Stimulated activated CD4-positive, alpha-beta T cell treated with anti-CD3 and anti-CD28 coated beads, Interleukin-1b, Interleukin-23, amount 100 ng/mL, for 4 hours (primary cell): ENCODE measurements at places on chromosomes 7 and 10.

- DNase-seq, result no peak
Observed at GRCh38 chr7:106864298-106865081, 592 bp upstream of the PIK3CG start.

DNA sequence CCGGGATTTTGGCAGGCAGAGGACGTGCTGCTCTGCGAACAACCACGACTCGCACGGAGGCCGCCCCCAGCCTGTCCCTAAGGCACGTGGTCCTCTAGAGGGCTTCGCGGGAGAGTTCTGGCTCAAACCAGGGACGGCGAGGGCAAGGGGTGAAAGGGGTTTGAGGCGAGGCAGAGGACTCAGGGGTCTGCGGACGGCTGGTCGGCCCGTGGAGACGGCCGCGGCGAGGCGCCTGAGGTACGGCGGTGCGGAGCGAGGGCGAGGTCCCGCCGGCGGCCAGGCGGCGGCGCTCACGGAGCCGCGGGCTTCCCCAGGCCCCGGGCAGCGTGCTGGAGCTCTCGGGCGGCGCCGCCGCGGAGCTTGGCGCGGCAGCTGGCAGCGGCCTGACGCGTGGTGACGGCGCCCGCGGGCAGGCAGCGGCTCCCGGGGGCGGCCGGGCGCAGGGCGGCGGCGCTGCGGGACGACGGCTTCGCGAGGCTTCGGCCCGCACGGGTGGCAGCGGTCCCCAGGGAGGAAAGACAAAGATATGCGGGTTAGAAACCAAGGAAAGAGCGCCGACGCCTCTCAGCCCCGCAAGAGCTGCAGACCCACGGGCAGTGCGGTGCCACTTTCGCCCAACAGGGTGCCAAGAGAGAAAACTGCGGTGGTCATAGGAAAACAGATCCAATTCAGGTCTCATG, 44.8 kb downstream of the ZNF800 start:
- DNase-seq, result peak; percentile 75

DNA sequence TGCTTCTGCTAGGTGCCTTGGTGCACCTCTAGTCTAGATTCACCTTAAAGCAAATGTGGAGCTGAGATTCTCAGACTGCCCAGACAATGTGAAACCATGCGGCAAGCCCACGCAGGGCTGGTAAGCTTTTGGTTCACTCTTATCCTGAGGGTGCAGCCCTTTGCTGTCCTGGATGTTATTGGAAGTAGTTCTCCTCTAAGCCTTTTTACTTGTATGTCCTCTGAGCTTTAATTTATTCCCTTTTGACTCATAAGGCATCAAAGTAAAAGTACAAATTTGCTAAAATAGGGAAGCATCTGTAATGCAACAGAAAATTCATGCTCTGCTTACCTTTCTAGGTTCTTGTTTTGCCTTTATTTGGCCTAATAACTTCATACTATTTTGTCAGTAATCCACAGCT, 186.8 kb downstream of the MACC1 start:
- no peak for DNase-seq

DNA sequence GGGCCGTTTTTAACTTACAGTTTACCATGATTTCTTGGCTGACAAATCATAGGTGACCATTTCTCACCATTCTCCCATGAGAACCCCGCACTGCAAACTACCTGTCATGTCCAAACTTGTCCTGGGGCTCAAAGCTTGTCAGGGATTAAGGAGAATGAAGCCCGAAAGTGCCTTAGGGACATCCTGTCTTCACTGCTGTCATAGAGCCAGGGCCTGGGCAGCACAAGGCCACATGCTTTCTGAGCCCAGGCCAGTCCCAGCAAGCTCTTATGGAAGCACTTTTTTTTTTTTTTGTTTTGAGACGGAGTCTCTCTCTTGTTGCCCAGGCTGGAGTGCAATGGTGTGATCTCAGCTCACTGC, 33.9 kb downstream of the CCM2 start:
- DNase-seq, result no peak

- DNase-seq, result no peak
Observed at GRCh38 chr10:21021843-21022594, 124.9 kb upstream of the NEBL start.

DNA sequence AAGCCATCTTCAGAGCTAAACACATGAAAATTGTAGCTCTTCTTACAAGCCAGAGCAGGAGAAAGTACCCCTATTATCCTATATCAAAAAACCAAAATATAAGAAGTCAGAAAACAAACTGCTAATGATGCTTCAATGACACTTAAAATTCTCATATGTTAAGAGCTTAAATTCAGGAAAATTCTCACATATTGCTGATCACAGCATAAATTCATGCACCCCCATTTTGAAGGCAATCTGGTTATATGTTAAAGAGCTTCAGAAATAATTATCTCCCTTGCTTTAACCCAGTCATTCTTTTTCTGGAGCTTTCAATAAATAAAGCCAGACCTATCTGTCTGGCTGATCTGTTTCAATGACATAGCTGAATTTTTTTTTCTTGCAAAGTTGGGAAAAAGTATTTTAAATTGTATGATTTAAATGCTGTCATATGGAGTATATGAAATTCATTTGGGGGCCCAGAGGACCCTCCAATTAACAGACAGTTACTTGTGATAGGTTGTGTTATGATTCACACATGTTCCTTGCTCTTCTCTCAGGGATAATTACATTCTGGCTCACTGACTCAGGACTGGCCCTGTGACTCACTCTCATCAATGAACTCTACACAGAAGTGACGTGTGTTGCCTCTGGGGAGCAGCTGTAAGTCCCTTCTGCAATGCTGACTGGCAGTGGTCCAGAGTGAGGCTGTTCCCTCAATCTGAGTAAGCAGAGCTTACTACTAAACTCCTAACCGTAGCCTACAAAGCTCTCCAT, 85.2 kb downstream of the HGF start:
- DNase-seq, result no peak

GRCh38 chr10:79244841-79245504, 102.3 kb upstream of the PPIF start:
- no peak for DNase-seq

DNA sequence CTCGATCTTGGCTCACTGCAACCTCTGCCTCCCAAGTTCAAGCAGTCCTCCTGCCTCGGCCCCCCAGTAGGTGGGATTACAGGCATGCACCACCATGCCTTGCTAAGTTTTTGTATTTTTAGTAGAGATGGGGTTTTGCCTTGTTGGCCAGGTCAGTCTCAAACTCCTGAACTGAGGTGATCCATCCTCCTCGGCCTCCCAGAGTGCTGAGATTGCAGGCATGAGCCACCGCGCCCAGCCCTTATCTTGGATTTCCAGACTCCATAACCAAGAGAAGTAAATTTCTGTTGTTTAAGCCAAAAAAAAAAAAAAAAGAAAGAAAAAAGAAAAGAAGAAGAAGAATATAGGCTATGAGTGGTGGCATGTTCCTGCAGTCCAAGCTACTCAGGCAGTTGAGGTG, 53.3 kb upstream of the RABGEF1 start:
- no peak for DNase-seq

DNA sequence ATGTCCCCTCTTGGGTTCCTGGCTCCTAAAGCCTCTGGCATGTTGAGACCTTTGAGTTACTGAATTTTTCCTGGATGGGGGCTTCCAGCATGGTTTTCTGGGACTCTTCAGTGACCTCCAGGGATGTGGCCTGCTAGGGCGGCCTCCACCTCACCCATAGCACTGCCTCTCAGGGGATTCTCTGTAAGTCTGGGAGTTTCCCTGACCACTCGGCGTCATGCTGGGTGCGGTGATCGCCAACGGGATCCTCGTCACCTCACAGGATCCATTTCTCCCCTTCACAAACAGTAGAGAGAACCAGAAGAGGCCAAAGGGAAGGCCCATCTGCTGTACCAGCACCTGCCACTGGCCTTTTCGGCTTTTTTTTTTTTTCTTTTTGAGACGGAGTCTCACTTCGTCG, 84.3 kb downstream of the NPTX2 start:
- no peak for DNase-seq

- no peak for DNase-seq
Observed at GRCh38 chr10:53434413-53434812, 661.8 kb upstream of the MBL2 start.

DNA sequence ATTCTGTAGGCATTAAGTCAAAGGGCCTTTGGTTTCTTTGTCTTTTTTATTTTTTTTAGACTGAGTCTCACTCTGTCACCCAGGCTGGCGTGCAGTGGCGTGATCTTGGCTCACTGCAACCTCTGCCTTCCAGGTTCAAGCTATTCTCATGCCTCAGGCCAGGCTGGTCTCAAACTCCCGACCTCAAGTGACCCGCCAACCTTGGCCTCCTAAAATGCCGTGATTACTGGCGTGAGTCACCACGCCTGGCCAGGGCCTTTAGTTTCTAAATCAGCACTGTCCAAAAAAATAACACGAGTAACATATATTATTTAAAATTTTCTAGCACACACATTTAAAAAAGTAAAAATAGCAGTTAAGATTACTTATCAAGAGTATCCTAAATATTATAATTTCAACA, 11.1 kb upstream of the ACSL5 start:
- DNase-seq, result no peak

- DNase-seq, result no peak
Observed at GRCh38 chr10:18205098-18205834, 65.0 kb downstream of the CACNB2 start.

- no peak for DNase-seq
Observed at GRCh38 chr10:31749301-31749700, 179.3 kb downstream of the ARHGAP12 start.

- DNase-seq, result no peak
Observed at GRCh38 chr7:5360451-5360850, 63.2 kb downstream of the TNRC18 start.

- DNase-seq, result no peak
Observed at GRCh38 chr10:70680899-70681730, 8.8 kb downstream of the ADAMTS14 start.

DNA sequence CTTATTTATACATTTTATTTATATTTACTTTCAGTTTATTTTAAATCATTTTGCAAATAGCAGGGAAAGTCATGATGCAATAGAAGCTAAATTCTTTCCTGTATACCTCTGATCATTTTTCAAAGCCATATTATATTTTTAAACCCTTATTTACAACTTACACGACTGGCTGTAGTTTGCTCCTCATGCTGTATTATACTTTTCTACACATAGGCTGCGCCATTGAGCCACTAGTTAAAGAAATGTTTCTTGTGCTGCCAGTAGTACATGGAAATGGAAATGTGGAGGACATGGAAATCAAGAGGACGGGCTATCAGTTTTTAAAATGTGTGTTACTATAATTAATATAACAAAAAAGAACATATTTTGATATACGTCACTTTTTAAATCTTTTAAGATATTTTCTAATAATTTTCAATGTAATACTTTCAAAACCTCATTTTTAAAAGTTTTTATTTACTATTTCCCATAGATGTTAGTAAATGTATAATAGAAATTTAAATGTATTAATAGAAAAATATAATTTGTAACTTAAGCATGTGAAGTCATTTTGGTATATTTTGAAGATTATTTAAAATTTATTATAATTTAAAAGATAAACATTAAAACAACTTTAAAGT, 118.5 kb downstream of the VTI1A start:
- no peak for DNase-seq

GRCh38 chr10:117352724-117353123, 22.5 kb downstream of the PDZD8 start:
- no peak for DNase-seq

DNA sequence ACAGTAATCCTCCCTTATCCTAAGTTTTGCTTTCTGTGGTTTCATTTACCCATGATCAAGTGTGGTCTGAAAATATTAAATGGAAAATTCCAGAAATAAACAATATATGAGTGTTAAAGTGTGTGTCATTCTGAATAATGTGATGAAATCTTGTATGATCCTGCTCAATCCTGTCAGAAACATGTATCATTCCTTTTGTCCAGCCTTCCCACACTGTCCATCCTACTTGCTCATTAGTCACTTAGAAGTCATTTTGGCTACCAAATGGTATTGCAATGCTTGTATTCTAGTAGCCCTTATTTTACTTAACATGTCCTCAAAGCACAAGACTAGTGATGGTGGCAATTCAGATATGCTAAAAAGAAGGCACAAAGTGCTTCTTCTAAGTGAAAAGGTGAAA, 1211.2 kb upstream of the SORCS1 start:
- no peak for DNase-seq

DNA sequence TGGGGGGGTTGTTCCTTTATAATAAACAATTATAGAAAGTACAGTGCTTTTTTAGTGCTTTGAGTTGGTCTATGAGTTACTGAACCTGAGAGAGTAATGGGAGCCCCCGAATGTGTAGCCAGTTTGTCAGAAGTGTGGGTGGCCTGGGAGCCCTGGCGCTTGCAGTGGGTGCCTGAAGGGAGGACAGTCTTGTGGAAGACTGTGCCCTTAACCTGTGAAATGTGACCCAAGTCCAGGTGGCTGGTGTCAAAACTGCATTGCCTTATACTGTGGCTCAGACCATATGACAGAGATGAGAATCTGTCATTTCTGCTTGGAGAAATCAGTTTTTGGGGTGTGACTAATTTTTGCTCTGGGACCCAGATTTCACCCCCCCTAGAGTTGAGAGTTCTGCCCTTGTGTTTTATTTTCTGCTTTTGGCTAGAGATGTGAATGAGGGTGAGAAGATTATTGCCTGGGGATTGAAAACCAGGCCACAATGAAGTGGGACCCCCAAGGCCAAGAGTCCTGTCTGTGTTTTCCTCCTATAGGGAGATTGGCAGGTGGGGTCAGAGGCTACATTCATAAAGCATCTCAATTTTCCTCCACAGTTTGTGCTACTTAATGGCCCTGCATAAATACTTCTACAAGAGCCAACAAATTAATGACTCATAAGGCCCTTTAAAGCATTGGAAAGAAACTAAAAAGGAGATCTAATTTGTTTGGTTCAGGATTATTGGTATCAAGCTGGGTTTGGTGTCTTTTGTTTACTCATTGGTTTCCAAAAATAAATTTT, 24.1 kb upstream of the CARD11 start:
- DNase-seq, result no peak

DNA sequence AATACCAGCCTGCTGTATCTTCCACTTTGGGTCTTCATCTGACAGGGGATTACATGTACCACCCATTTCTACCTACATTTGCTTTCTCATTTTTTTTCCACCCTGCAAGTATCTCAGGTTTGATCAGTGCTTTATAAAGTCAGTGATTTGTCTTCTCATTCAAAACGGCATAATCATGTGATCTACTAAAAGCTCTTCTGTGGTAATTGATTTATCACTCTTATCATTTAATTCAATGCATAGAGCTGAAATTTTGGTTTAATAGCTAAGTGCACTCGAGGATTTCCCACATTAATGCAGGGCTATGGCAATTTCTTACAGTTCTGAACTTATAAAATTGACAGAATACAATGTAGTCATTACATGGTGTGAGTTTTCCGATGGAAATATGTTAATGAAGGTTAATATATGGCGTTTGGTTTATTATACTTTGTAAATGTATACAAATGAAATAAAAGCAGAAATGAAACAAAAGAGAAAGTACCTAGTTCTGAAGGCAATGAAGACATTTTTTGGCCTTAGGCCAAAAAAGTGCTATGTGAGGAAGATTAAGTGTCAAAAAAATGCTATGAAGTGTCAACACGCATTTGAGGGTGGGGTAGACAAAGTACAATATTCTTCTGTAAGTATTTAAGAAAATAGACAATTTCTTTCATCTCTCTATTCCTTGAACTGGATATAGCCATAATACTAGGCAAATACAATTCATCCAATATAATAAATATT, 457.3 kb downstream of the ETV1 start:
- DNase-seq, result no peak
